ENCODE measurements at places on chromosomes 11 and 22.
A peak's percentile ranks its signal among the peaks of the same experiment; 100 is the strongest.

- DNase-seq = no peak
Measured at GRCh38 chr11:123393312-123393927, 36.6 kb upstream of the GRAMD1B start.

DNA sequence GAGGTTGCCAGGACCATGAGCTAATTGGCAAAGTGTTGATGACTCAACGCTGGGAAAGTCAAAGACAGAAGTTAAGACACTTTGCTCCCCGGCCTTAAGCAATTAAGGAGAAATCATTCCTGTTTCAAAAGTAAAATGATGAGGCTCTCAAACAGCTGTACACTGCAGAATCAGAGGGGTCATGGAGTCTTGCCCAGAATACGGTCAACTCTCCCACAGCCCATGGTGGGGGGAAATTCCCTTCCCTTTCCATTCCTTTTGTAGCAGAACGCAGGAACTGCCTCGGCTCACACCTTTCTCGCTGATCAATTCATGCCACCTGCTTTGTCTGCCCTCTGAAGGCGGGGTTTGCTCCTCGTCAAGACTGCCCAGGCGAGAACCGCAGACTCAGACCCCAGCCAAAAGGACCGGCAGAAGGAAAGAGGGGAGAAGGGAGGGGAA, 52.8 kb downstream of the MN1 start:
- DNase-seq = peak; percentile 31

DNA sequence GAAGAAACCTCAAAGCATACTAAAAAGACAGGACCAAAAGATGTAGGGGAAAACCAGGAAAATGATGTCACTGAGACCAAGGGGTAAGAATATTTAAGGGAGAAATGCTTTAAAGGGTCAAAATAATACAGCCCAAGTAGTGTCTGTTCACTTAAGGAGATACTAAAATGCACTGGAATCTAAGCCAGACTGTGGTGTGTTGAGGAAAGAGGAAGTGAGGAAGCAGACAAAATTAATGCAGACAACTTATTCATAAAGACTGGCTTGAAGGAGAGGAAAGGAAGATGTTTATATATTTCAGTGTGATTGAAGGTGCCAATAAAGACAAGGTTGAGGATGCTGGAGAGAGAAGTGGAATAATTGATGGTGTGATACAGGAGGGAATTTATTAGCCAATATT, 15.7 kb downstream of the ZNF215 start:
- DNase-seq = no peak

- no peak for DNase-seq
Measured at GRCh38 chr11:57896361-57897145, 127.1 kb upstream of the OR9Q1 start.

DNA sequence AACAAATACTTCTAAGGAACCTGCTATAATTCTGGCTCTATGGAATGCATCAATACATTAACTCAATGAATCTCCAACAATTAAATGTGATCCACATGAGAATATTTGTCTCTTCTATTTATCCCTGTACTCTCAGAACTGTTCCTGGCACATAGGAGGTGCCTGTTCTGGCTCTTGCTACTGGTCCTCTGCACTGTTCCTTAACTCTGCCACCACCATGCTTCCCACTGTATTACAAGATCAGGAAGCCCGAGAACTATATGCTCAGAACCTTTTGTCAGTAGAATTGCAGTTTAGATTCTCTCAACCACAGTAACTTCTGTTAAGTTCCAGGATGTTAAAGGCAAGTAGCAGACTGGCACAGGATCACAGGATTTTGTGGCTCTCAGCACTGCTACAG, 376.3 kb upstream of the CCDC90B start:
- no peak for DNase-seq

GRCh38 chr11:69812946-69813345, 6.3 kb downstream of the FGF3 start:
- DNase-seq = no peak

DNA sequence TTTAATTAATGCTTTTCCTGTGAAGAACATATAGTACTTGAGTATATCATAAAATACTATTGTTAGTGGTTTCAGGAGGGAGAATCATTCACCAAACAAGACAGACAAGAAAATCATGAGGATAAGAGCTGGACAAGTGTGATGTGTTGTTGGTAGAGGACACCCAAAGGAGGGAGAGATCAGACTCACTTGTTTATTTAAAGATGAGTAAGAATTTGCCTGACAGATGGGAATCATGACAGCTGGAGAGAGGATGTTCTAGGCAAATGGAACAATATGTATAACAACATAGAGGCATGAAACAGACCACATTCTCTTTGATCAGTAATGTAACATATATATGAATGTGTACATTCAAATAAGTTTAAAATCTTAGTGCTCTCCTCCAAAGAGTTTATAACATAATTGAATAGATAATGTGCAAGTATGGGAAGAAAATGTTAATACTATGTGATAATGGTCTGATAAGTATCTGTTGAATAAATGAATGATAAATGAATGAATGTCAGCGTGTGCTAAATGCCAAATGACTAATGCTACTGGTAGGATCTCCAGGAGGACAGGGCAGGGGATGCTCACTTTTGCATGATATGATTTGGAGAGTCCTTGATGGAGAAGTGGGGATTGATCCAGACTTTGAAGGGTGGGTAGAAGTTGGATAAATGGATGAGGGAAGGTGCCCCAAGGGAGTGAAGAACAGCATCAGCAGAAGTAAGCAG, 228.9 kb upstream of the SORL1-AS1 start:
- DNase-seq = no peak

GRCh38 chr11:119338318-119338890, 2.3 kb downstream of the C1QTNF5 start:
- DNase-seq = peak; percentile 88

- no peak for DNase-seq
Measured at GRCh38 chr11:47850337-47850736, 2.2 kb upstream of the NUP160 start.

DNA sequence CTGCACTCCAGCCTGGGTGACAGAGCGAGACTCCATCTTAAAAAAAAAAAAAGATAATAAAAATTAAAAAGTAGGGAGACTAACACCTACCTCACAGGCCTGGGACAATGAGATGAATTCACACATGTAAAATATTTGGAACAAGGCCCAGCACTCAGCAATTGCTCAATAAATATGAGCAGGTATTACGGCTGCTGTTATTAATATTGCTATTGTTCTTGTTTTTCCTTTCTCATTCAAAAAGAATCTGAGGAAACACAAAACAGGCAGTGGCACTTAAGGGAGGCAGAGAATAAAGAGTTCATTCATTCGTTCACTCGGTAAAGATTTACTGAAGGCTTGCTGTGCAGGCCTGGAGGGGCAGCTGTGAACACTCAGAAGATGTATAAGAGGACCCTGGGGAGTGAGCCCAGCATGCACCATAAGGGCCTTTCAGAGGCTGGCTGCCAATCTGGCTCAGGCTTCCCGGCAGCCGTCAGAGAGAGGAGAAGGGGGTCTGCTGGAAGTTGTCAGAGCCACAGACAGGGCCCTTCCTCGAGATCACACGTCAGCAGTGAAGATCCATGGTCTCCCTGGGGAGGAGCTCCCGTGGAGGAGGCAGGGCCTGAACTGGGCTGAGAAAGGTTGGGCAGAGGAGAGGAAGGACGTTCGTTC, 51.6 kb upstream of the TCF20 start:
- no peak for DNase-seq

GRCh38 chr11:67303835-67304411, 593 bp downstream of the SSH3 start:
- no peak for DNase-seq

- no peak for DNase-seq
Measured at GRCh38 chr11:61951484-61952135, 1.5 kb downstream of the BEST1 start.

- no peak for DNase-seq
Measured at GRCh38 chr11:44893308-44893822, 57.3 kb downstream of the TP53I11 start.

DNA sequence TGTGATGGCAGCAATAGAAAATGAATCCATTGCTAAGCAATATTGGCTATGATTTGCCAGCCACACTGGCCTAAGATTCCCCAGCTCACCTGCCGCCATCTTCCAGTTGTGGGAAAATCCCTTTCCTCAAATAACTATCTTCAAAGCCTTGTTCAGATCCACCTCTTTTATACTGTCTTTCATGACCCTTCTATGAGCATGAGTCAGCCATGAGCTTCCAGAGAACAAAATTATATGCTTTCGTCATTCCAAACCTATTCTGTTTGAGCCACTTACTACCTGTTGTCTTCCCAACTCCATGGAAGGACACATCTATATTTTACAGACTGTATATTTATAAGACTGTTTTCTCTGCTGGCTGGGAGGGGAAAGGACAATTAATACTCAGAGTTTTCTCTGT, 25.0 kb upstream of the PRSS23 start:
- no peak for DNase-seq

DNA sequence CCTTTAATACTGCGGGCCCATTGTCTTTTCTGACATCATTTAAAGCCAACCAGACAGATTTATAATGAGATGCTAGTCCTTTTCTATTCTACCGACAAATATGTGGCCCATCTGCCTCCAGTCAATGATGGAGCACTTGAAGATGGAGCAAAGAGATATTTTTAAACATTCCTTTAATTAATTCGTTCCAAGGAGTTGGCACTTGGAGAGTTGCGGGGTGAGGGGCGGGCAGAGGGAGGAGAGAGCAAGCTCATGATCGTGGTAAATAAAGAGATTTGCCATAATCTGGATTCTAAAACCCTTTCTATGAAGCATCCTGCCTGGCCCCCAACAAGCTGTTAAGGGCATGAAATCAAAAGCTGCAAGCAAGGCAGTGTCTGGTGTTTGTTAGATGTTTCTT, 5.0 kb downstream of the SLC1A2 start:
- DNase-seq = no peak

GRCh38 chr11:11296434-11296833, 56.6 kb downstream of the CSNK2A3 start:
- no peak for DNase-seq

DNA sequence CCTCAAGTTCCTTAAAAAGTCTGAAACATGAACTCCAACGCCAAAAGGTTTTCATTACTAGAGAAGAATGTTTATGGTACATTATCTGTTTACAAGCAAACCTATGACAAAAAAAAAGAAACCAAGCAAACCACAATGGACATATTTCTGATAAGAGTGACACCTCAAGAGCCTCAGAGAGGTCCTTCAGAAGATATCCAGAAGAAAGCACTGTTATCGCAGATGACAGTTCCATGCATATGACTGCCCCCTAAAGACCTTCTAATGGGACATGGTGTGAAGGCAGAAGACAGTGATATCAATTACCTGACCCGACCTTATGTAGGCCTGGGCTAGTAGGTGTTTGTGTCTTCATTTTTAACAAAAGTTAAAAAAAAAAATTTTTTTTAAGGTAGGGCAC, 3.1 kb downstream of the HDHD5 start:
- no peak for DNase-seq

DNA sequence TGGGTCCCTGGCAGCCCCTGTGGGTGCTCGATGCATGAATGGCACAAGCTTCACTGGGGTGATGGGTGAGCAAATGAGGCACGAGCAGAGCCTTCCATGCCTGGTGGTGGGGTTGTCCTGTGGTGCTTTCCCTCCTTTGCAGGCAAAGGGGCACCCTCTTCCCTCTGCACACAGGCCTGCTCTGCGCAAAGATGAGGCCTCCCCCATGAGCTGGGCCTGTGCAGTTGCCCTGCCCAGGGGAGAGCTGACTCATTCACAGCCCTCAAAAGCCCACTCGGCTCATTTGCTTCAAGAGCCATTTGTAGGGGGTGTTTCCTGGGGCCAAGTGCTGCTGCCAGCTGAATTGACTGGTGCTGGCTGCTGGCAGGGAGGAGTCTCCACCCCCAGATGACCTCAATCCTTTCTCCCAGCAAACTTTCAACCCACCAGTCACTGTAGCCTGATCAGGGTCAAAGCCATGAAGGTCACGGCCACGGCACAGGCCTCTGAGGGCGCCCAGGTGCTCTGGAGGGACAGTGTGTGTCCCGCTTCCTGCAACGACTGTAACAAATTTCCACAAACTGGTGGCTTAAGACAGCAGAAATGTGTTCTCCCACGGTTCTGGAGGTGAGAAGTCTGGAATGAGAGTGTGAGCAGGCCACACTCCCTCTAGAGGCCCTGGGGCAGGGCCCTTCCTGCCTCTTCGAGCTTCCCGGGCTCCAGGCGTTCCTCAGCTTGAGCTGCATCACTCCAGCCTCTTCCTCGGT, 48.8 kb upstream of the ANO1 start:
- DNase-seq = no peak

- DNase-seq = no peak
Measured at GRCh38 chr22:36930041-36930935, 16.9 kb downstream of the CSF2RB start.

- DNase-seq = no peak
Measured at GRCh38 chr11:102497061-102497460, 33.5 kb downstream of the MMP7 start.

DNA sequence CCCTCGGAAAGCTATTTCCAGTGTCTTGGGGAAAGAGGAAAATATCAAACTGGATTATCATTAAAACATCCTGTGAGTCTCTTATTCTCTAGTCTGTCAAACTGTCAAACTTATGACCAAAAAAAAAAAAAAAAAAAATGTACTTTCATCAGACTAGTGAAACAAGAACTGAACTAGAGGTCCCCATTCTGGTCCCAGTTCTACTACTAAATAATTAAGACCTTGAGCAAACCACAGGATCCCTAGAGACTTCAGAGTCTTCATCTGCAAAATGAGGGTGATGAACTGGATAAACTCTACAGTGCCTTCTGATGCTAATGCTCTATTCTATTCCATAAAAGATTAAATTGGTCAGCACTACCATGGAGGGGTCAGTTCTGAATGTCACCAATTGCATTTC, 105.8 kb downstream of the SERGEF start:
- no peak for DNase-seq

DNA sequence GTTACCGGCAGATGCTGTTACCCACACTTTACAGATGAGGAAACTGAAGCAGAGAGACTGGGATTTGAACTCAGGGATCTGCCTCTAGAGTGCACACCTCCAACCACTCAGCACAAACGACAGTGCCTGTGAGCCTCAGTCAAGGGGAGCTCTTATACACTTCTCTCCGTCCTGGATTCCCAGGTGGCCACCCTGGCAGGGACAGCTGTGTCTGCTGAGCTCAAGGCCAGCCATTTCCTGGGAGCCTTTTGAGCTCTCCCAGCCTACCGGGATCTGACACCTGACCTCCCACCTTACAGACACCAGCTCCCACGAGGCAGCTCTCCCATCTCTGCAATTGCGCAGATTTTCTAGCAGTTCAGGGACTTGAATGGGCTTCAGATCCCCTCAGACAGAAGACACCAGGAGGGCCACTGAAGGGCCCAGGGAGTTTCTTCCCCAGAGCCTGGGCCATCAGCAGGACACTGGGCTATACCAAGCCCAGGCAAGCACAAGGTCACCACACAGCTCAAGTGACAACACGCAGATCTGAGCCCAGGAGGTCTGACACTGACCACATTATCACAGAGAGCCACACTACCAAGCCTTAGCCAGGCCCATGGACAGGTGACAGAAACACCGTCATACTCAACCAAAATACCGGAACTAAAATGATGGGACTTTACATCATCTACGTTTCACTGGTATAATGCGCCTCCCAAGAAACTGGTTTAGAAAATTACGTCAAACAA, 17.1 kb downstream of the PDGFB start:
- no peak for DNase-seq
